AML-193 (cell line): ENCODE measurements at places on chromosomes 7 and 10.
A peak's percentile ranks its signal among the peaks of the same experiment; 100 is the strongest.

DNA sequence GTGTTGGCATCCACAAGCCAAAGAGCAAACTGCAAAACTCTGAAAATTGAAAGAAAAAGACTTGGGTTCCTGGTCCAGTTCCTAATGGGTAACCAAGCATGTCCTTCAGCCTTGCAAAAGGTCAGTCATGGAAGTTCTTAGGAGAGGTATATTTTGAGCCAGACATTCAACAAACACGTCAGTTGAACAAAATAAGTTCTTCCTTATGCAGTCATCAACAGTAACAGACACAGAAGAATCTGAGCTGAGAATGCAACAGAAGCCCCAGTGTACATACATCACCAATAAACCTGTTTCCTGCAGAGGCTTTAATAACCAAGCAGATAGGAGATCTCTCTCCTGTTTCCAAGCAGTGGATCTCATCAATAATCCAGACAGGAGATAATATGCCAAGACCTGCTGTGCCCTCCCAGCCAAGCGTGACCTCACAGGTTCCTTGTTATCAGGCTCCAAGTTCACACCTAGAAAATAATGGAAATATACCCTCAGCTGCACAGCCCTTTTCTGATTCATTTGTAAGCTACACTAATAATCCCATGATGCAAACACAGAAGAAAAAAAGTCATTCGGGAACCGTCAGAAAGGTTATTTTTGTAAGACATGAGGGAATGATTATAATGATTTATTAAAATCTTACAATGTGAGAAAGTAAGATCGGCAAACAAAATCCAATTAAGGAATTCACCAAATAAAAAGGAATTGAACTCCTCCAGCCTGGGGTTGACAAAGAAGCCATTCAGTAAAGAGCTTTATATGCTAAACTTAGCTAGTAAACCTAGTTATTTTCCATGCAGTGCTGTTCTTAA lies 90.7 kb downstream of the DGKI start:
- DNase-seq: no peak

- no peak for DNase-seq
Measured at GRCh38 chr10:50044941-50045664, 22.7 kb upstream of the WASHC2A start.

GRCh38 chr10:123561141-123561440 lies 105.1 kb upstream of the GPR26 start:
- no peak for DNase-seq

DNA sequence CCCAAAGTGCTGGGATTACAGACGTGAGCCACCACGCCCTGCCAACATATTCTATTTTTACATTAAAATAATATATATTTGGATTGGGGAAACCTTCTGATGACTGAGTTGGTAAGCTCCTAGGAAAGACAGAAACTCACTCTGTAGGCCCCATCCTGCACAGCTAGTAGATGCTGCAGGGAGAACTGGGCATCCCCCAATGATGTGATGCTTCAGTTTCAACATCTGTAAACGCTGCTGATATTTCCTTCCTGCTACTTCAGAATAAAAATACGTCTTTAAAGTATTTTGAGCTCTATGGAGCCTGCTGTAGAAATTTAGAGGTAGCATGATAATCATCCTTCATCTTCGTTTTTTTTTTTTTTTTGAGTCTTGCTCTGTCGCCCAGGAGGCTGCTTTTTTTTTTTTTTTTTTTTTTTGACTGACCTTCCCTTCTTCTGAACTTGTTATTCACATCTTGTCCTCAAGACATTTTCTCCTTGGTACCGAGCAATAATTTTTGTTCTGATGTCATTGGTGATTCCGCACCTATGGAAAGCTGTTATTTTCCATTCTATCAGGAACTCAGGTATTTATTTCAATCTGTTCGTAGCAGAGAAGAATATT lies 21.8 kb upstream of the INPP5F start:
- no peak for DNase-seq

- DNase-seq: peak; percentile 24
Measured at GRCh38 chr10:132542086-132542775, 4.6 kb downstream of the INPP5A start.

GRCh38 chr10:113736576-113736975 lies 14.9 kb upstream of the PLEKHS1 start:
- no peak for DNase-seq

DNA sequence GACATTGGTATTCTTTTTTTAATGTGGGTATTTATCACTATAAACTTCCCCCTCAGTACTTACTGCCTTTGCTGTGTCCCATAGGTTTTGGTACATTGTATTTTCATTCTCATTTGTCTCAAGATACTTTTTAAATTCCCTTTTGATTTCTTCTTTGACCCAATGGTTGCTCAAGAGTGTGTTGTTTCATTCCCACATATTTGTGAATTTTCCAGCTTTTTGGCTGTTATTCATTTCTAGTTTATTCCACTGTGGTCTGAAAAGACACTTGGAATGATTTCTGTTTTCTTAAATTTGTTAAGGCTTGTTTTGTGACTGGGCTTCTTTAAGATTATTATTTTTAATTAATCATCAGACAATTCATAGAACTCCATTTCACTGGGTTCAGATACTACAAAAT lies 105.0 kb downstream of the EPC1 start:
- DNase-seq: no peak

DNA sequence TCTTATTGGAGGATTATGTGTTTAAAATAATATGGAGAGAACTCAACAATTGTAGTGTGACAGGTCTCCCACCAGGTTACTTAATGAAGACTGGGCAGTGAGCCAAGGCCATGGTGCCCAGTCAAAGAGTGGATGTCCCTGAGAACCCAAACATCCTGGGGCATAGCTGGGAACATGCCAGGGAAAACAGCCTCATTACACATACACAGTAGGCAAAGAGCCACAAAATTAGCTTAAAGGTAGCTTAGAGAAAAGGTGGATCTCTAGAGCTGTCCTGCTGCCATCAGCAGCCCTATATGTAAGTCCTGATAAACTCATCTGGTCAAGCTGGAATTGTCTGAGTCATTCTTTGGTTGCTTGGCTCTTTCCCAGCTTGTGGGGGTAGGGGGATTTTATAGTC lies 287.8 kb downstream of the PHF14 start:
- no peak for DNase-seq

GRCh38 chr10:86349474-86349873 lies 17.1 kb downstream of the GRID1 start:
- DNase-seq: peak; percentile 15
